Ecto neural progenitor cell (in vitro differentiated cells): ENCODE measurements at places on chromosomes 1 and 21.

DNA sequence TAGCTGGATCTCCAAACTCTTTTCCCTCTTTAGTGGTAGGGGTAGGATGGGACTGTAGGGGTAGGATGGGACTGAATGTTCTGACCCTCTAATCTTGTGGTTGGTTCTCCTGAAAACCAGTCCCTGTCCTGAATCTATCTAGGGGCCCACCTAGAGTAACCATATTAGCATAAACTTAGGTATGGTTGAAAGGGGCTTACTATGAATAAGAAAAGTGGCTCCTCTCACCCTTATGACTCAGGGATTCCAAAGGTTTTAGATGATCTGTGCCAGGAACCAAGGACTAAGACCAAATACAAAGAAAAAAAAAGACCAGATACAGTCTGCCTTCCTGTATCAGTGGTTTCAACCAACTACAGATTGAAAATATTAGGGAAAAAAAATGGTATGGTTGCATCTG lies 28.9 kb downstream of the RNF2 start:
- DNase-seq = no peak

DNA sequence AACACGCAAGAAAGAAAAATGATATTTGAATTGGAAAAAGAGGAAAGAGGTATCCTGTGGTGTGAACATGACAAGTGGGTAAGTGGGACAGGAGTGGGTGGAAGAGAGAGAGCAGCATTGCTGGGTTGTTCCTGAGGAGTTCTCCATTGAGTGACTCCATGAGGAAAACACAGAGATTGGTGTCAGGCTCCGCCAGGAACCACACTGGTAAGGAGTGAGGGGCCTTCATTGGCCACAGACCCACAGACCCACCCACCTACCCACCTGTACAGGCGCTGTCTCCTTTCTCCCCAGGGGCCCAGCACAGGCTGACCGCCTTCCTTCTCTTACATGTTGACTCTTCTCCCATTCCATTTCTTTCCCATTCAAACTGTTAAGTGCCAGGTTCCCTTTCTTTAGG lies 20.9 kb downstream of the S100A7A start:
- no peak for DNase-seq

DNA sequence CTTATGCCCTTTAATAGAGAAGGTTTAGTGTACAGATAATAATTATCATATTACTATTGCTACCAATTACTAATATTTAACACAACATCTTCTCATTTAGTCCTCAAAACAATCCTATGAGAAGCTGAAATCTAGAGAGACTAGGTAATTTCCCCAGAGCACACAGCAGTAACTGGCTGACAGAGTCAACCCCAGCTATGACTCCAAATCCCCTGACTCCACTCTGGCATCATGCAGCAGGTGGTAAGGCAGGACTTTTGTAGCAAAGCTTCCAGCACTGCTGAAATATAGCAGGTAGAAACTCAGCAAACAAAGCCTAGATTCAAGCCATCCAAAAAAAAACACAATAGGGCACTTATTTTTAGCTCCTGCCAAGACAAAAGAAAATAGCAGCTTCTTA lies 79.3 kb upstream of the RGS2 start:
- no peak for DNase-seq

DNA sequence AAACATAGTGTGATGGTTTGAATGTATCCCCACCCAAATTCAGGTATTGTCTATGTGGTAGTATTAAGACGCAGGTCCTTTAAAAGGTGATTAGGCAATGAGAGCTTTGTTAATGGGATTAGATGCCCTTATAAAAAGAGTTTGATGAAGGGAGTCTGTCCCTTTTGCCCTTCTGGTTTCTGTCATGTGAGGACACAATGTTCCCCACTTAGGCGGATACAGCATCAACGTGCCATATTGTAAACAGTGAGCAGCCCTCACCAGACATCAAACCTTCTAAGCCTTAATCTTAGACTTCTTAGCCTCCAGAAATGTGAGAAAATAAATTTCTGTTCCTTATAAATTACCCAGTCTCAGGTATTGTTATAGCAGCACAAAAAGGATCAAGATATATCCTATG lies 172.8 kb downstream of the FAF1 start:
- DNase-seq = no peak

- no peak for DNase-seq
Observed at GRCh38 chr1:201783572-201783971, 45.4 kb upstream of the IPO9 start.

DNA sequence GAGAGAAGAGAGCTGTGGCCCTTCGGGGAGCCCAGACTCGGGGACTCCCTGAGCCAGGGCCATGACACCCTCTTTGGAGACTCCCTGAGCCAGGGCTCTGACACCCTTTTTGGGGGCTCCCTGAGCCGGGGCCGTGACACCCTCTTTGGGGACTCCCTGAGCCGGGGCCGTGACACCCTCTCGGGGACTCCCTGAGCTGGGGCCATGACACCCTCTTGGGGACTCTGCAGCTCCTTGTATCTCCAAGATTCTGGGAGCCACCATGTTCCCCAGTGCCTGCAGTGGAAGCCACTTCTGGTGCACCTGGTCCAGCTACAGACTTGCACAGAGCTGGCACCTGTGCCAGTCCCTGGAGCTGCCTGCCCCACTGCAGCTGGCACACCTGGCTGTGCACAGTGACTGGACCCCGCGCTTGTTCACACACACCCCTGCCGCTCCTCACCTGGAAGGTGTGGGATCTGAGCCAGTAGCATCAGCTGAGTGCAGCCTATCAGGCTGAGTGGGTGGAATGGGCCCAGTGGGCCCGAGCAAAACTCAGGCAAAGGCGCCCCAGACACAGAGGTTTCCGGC lies 3.8 kb upstream of the SSU72 start:
- no peak for DNase-seq

DNA sequence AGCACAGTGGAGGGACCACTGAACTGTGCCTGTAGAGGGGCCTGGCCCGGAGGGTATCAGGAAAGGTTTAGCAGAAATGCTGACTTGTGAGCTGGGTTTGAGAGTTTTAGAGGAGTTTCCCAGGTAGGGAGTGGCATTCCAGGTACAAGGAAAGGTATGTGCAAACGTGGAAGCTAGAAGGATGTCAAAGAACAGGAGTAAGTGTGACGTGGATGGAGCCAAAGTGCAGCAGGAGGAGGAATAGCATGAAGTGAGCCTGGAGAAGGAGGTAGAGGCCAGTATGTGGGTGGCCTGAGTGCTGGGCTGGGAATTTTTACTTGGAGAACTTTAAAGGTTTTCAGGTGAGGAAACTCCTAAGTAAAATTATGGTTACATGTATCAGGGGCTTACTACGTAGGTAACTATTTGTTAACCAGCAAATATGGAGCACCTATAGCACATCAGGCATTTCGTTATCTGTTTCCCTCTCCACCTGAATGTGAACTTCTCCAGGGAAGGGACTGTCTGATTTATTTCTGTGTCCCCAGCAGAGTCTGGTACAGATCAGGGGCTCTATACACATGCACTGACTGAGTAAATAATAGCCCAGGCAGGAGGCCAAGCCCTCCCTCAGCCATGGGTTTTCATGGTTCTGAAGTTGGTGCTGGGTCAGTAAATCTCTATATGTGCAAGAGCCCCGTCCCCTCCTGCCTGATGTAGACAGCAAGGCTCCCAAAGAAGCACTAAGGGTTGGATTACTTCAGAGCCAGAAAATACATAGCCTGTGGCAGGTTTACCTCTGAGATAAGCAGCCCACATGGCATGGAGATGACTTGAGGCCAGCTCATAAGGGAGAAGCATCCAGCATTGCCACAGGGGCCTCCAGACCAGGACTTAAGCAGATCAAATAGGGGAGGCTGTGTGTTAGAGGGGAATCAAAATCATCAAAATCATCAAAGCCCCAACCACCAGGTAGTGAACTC lies 43.4 kb downstream of the CDCP2 start:
- no peak for DNase-seq

GRCh38 chr1:119873135-119874015 lies 22.9 kb downstream of the ADAM30 start:
- DNase-seq = no peak

DNA sequence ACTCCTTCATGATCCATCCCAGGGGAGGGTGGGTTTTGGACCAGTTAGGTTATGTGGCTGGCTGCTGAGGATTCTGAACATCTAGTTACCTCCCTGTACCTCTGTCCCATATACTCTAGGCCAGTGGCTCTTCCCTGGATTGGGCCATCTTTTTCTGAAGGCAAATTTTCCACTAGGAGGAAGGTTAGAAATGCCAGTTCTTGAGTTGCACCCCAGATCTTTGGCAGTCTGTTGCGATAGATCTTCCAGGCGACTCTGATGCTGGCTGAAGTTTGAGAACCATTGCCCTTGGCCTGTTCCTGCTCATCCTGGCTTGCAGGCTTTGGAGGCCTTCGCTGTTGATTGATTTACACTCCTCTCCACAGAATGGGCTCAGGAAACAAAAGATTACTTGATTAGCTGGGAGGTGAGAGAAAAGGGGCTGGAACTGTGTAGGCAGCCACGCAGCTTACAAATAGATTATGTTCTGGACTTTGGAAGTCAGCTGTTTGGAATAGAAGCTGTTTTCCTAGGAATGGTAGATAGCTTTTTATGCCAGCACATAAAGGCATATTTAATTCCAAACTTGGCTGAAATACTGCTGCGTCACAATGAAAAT lies 110.1 kb downstream of the MRPS6 start:
- DNase-seq = no peak

- DNase-seq = no peak
Observed at GRCh38 chr1:55250399-55251075, 35.4 kb upstream of the USP24 start.

- no peak for DNase-seq
Observed at GRCh38 chr1:197184190-197184589, 37.7 kb upstream of the ASPM start.

- DNase-seq = no peak
Observed at GRCh38 chr1:151940541-151940940, 31.2 kb upstream of the THEM4 start.

GRCh38 chr1:67599085-67599484 lies 85.9 kb upstream of the GADD45A start:
- DNase-seq = no peak

DNA sequence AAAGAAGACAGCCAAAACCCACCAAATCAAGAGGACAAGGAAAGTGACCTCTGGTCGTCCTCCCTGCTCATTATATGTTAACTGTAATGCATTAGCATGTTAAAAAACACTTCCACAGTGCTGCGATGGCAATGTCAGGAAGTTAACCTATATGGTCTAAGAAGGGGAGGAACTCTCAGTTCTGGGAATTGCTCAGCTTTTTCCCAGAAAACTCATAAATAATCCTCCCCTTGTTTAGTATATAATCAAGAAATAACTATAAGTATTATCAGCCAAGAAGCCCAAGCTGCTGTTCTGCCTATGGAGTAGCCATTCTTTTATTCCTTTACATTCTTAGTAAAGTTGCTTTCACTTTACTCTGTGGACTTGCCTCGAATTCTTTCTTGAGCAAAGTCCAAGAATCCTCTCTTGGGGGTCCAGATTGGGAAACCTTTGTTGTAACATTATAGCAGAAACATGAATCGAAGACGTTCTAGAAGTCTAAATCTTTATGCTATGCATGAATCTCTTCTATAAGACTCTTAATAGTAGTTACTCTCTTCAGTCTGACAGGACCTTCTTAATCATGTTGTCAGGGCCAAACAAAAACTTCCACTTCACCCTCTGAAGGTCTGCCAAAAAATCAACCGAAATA lies 110.0 kb upstream of the VANGL1 start:
- no peak for DNase-seq

GRCh38 chr1:78373676-78374075 lies 117.1 kb upstream of the PTGFR start:
- DNase-seq = no peak

DNA sequence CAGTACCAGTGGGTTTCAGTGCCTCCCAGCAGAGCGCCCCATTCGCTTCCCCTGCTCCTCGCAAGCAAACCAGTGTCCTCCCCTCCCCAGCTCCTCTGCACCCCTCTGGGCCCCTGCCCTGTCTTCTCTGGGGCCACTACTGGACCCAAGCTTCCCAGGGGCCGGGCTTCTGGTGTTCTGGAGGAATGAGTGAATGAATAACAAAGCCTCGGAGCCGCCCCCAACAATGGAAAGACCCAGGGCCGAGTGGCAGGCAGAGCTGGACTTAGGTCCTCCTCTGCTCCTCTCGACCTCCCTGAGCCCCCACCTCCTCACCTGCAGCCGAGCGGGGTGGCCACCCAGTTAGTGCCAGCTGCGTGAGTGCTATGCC lies 37.6 kb downstream of the MATN1 start:
- DNase-seq = no peak

DNA sequence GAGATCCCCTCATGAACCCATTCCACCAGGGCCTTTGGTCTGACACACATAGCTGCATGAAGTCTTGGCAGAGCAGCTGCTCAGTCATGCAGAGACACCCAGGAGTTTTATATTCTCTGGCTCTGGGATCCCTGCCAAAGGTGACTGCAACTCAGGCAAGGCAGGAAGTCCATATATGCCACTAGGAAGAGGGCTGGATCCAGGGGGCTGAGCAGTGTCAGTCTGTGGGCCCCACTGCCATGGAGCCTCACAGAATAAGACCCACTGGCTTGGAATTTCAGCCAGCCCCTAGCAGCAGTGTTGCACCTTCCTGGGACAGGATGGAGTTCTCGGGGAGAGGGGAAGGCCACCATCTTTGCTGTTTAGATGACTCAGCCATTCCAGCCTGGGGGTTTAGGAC lies 199.7 kb downstream of the TBX15 start:
- DNase-seq = no peak

DNA sequence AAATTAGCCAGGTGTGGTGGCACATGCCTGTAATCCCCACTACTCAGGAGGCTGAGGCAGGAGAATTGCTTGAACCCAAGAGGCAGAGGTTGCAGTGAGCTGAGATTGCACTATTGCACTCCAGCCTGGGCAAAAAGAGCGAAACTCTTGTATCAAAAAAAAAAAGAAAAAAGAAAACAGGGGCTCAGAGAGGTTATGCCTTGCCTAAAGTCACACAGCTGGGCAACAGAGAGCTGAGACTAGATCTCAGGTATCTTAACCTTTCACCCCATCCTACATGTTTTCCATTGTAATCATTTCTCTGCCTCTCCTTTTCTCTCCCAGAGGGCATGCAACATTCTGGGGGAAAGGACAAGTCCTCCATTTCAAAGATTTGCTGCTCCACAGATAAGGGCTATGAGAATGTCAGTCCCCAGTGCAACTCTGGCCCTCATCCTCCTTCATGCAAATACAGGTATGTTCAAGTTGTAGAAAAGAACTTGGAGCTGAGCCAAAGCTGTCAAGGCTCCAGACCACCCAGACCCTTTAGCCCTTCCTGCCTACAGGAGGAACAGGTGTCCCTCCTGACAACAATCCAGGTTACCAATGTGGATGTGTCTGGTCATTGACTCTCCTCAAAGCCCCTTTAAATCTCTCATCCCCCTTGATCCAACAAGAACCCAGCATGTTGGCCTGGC lies 6.9 kb downstream of the SLC9A1 start:
- DNase-seq = no peak

GRCh38 chr1:156246781-156247459 lies 936 bp downstream of the PAQR6 start:
- DNase-seq = no peak
